ENCODE measurements at places on chromosomes 5 and 9.

- H3K27me3 ChIP-seq = no peaks in the 10 kb centered on the region
- no peak overlapping the region for H3K4me3 ChIP-seq
- no peaks in the 10 kb centered on the region for H3K36me3 ChIP-seq
- peak; percentile 1 for DNase-seq
These were observed 587.0 kb upstream of the COX7C start for GRCh38 chr5:86030753-86031152.

GRCh38 chr9:15253197-15253596 lies 53.8 kb downstream of the TTC39B start:
- no peaks in the 10 kb centered on the region for H3K4me1 ChIP-seq
- no peaks in the 10 kb centered on the region for H3K27me3 ChIP-seq
- no peak overlapping the region for H3K4me3 ChIP-seq
- no peak overlapping the region for H3K27ac ChIP-seq

- H3K4me3 ChIP-seq = no peak overlapping the region
- no peak for DNase-seq
- no peaks in the 10 kb centered on the region for H3K36me3 ChIP-seq
- no peak overlapping the region for H3K27ac ChIP-seq
These were observed 39.2 kb upstream of the RAB3C start for GRCh38 chr5:58543723-58544122.

DNA sequence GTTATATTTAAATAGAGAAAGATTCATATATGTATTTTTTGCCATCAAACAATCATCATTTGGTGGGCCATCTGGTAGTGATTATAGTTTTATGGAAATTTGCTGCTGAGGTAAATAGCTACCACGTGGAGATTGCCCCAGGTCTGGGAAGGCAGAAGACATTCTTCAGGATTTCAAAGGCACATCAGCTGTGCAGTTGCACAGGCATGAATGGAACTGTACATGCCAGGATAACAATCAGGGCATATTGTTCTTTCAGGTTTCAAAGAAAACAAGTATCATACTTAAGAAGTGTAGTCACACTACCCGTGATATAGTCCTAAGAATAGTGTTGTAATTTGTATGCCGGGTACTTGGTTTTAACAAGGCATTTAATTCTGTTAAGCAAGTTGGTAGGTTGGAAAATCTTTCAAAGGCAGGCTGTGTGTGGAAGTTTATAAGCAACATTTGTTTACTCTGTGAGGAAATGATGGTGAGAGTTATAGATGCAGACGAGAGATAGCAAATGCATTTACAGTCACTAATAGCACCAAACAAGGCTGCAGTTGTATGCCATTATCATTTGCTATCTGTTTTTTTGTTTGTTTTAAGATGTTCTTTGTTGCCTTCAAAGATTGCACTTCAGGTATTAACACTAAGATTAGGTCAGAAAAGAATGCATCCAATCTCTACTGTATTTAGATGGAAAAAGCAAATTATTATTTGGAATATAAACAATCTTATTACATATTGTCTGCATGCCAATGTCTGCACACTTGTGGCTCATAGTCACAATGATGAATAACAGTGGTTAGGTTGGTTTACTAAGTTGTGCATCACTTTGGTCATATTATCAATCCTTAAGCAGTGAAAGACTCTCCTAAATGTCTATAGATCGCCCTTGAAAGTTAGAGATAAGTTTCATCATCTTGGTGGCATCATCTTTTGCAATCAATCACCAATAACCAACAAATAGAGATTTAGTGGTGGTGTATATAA lies 55.3 kb downstream of the RPS23 start:
- H3K27ac ChIP-seq = no peak overlapping the region
- no peak for DNase-seq
- H3K36me3 ChIP-seq = no peaks in the 10 kb centered on the region
- no peak overlapping the region for H3K4me3 ChIP-seq
- H3K4me1 ChIP-seq = no peaks in the 10 kb centered on the region
- H3K27me3 ChIP-seq = no peaks in the 10 kb centered on the region

- H3K27ac ChIP-seq = no peak overlapping the region
- peaks cover 6% of the 10 kb centered on the region for H3K4me1 ChIP-seq
- DNase-seq = no peak
- peak overlapping the region; percentile 56 for H3K4me3 ChIP-seq
These were observed 335 bp downstream of the ROPN1L start for GRCh38 chr5:10441992-10442435.

DNA sequence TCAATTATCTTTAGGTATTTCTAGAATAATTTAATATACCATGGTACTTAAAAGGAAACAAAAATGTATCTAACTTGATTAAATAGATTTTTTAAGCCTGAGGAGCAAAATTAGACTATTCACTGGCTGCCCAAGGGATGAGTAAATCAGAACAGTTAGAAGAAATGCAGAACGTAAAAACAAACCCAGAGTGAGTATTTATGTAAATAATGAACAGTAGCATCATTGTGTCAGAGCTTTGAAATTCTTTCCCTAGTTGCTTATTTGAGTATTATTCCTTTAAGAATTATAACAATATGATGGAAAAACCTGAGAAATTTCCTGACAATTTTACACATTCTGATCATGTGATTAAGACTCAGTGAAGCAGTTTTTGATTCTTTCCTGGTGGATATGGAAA lies 200.9 kb downstream of the GDNF start:
- no peaks in the 10 kb centered on the region for H3K27me3 ChIP-seq
- no peaks in the 10 kb centered on the region for H3K36me3 ChIP-seq
- no peak overlapping the region for H3K4me3 ChIP-seq
- H3K27ac ChIP-seq = no peak overlapping the region
- no peaks in the 10 kb centered on the region for H3K4me1 ChIP-seq
- no peak for DNase-seq
